ENCODE measurements at places on chromosomes 4 and X.

DNA sequence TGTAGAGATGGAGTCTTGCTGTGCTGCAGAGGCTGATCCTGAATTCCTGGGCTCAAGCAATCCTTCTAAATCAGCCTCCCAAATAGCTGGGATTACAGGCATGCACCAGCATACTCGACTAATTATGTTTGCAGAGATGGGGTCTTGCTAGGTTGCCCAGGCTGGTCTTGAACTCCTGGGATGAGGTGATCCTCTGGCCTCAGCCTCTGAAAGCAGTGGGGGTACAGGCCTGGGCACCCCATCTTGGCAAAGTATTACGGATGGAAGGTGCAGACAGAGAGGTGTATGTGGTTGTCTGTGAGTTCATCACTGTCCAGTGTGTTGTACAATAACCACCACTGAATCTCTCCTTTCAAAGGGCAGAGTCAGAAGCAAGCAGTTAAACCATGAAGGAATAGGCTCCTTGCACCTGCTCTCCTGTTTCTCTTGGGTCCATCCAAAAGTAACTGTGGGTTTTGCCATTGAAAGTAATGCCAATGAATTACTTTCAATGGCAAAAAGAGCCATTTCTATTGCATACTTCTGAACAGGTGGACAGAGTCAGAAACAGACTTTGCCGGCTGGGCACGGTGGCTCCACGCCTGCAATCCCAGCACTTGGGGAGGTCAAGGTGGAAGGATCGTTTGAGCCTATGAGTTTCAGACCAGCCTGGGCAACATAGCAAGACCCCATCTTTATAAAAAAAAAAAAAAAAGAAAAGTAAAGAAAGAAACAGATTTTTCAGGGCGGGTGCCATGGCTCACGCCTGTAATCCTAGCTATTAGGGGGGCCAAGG, 7.0 kb upstream of the AKAP17A start:
- no peak for DNase-seq

- no peak for DNase-seq
These were observed 317.0 kb downstream of the ADGRL3 start for GRCh38 chr4:61517144-61517543.

- no peak for DNase-seq
These were observed 174.4 kb downstream of the RAB28 start for GRCh38 chr4:13309751-13310150.

GRCh38 chr4:55069248-55069647, 56.1 kb downstream of the KDR start:
- DNase-seq, result no peak

DNA sequence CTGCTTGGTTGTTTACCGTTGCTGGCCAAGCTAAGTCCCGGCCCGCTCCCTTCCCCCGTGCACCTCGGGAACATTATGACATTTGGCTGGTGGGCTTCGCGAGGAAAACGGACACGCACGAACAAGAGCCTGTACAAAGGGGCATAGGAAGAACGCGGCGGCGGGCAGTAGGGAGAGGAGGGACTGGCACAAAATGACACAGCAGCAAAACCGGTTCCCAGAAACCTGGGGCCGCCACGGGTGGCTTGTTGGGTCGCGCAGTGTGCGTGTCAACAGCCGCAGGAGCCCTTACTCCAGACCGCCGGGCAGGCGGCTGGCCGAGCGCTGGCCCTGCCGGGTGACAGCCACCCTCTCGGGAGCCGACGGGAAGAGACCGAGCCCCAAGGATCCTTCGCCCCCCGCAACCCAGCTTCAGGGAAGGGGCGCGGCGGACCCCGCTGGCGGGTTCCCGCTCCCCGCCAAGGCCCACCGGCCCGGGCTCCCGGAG, 1.6 kb upstream of the LIN54 start:
- peak; percentile 42 for DNase-seq

DNA sequence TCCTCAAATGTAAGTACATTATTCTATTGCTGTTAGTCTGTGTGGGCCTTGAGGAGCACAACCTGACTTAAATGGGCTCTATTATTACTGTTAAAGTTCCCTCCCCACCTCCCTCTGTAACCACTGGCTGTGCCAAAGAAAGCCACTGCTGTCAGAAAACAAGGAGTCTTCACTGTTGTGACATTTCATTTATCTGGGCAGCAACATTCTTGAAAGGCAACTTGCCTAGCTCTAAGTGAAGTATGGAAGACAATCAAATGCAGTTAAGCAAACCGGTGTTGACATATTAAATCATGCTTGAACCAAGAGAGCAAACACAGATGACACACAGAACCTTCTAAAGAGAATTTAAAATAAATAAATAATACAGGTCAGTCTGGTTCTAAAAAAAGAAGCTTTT, 81.0 kb downstream of the EPHA5 start:
- no peak for DNase-seq

GRCh38 chr4:181365671-181366070, 877.5 kb upstream of the TENM3 start:
- DNase-seq, result no peak

DNA sequence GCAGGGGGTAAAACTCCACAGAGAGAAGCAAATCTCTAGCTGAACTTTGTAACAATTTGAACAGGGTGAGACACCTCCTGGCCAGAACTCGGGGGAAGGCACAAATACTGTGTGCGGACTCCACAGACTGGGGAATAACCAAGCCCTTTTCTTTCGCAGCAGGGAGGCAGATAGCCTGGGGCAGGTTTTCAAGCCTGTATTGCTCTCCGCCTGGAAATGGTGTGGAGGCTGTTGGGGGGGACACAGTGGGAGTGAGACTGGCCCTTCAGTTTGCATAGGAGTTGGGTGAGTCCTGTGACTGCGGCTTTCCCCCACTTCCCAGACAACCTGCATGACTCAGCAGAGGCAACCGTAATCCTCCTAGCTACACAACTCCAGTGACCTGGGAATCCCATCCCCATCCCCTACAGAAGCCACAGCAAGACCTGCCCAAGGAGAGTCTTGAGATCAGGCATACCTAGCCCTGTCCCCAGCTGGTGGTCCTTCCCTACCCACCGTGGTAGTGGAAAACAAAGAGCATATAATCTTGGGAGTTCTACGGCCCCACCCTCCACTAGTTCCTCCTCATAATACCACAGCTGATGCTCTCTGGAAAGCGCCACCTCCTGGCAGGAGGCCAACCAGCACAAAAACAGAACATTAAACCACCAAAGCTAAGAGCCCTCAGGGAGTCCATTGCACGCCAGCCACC, 12.9 kb upstream of the SMPX start:
- DNase-seq, result no peak

DNA sequence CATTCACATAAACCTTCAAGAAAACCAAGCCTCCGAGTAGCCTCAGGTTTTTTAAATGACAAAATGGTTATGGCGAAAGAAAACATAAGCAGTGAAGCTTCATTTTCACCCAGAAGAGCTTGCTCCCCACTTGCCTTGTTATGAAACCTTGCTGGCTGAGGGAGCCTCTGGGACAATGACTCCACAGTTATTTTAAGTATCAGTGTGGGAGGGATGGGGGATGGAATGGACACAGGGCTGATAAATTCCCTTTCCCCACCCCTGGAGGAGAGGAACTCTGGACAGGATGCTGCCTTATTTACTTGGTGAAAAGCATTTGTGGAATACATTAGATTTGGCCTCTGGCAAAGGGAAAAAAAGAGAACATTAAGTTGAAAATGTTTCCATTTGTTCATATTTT, 220.7 kb upstream of the CNKSR2 start:
- DNase-seq, result no peak

Data from K562 (cell line).